ENCODE measurements at places on chromosomes 16 and 17.

GRCh38 chr16:10950393-10950792, 6.0 kb downstream of the CLEC16A start:
- DNase-seq, result no peak

- DNase-seq, result no peak
These were observed 308 bp downstream of the GTF3C1 start for GRCh38 chr16:27549464-27549745.

GRCh38 chr17:57121308-57122042, 36.4 kb downstream of the AKAP1 start:
- no peak for DNase-seq

DNA sequence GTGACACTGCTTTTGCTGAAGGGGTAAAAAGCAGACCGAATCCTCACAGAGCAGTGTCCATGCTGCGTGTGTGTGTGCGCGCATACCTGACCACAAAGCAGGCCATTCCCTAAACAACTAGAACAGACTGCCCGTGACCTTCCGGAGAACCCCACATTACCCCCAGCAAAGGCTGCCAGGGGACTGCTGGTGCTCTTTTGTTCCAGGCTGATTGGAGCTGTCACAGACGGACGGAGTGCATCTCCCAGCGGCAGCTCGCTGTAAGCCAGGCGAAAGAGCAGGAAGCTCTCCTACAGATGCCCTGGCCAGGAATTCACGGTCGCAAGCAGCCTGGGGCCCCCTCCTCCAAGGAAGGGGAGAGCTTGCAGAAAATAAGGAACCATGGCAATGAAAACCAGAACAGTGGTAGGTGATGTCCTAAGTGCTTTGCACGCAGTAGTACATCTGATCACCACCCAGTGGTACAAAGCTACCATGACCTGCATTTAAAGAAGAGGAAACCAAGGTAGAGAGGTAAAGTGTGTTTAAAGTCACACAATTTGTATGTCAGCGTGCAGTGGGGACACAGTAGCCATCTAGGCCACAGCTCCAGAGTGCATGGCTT, 153.4 kb upstream of the DYNLRB2 start:
- DNase-seq, result no peak

- no peak for DNase-seq
These were observed 36.5 kb downstream of the CYTH1 start for GRCh38 chr17:78745407-78746088.

- no peak for DNase-seq
These were observed 26.2 kb upstream of the KLHL11 start for GRCh38 chr17:41891135-41892020.

DNA sequence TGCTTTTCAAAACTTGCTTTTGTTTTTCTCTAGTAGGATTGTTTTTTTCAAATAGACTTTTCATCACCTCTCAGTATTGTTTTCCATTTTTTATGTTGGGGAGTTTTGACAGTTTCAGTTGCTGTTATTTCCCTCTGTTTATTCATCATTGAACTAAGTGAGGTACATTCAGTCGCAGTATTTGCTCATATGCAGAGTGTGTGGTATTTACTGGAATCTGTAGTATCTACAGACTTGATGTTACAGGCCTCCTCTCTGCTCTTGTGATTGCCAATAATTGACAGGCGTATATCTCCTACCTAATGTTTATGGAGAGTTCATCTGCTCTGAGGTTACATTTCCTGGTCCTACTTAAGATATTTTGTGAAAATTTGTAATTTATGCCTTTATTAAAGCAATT, 49.6 kb downstream of the COX10 start:
- no peak for DNase-seq

DNA sequence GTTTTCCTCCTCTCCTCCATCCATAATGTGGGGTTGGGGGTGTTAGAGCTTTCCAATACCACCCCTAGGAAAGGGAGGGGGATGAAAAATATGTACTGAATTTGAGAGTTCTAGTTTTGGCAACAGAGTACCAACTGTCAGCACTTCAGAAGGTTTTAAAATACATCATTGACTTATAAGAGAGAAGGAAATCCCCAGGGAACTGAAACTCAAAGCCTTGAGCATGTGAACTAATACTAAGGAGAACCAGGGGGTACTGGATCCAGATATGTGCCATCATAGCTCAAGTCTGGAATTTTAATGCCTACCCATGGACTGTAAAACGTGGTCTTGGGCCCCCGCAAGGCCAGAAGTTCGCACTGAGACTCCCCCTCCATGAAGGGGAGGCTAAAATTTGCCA, 15.8 kb downstream of the CACNG5 start:
- no peak for DNase-seq

- DNase-seq, result peak; percentile 74
These were observed 9.0 kb downstream of the HLF start for GRCh38 chr17:55273579-55274354.

GRCh38 chr16:25052530-25052929, 37.4 kb upstream of the ARHGAP17 start:
- DNase-seq, result no peak

DNA sequence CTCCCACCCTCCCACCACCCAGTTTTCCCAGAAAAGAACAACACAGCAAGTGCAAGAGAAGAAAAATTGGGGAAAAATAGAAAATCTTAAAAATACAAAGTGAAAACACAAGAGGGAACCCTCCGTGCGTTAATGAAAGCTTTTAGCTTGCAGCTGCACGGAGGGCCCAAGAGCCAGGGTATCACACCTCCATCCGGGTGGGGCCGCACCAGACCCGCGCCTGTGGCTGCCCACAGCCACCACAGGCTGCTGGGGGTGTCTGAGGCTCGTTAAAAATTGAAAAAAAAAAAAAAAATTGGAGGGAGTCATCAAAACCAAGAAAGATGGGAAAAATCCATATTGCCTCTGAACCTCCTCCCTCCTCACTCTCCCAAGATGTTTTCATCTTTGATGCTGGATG, 18.6 kb downstream of the ENGASE start:
- DNase-seq, result no peak

- peak; percentile 77 for DNase-seq
These were observed 22.3 kb upstream of the RBBP6 start for GRCh38 chr16:24516900-24517669.

- DNase-seq, result no peak
These were observed 7.1 kb upstream of the SRCAP start for GRCh38 chr16:30691907-30692306.

GRCh38 chr16:19315889-19316433, 30.4 kb downstream of the CLEC19A start:
- DNase-seq, result no peak

GRCh38 chr16:24045641-24046040, 209.9 kb downstream of the PRKCB start:
- no peak for DNase-seq

- no peak for DNase-seq
These were observed 8.9 kb downstream of the DUSP3 start for GRCh38 chr17:43769859-43770258.

- DNase-seq, result no peak
These were observed 31.4 kb upstream of the ZNF750 start for GRCh38 chr17:82871056-82871775.

DNA sequence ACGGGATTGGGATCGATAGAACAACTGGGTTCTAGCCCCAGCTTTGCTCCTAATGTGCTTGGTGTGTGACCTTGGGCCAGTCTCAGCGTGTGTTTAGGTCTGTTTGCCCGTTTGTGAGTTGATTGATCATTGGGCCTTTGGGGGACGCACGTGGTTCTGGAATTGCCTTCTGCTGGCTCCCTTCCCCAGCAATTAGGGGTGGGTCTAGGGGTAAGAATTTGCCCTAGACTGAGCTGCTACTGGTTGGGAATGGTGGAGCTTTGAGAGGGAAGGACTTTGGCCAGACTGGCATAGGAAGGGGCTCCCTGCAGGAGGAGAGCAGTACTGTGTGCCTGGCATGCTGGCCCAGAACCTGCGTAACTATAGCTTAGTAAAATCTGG, 1.5 kb downstream of the SPNS2 start:
- no peak for DNase-seq

DNA sequence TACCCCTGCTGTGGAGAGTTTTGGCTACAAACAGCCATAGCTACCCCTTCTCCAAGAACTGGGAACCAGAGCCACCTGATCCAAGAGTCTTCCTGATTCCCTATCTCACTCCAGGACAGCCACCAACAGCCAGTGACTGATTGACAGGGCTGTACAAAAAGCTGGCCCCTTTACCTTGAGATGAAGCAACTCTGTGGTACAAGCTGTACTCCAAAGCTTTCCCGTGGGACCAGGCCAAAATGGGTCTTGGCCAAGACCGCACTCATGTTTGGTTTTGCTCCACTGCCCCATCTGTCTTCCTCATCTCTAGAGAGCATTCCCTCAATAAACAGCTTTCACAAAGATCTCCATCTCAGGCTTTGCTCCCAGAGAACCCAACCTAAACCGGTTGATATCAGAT, 43.6 kb downstream of the RNF157 start:
- DNase-seq, result peak; percentile 97

- DNase-seq, result no peak
These were observed 40.5 kb upstream of the ACSF3 start for GRCh38 chr16:89052890-89053724.

All from gastrocnemius medialis (tissue), 4 donors.